Stimulated activated CD4-positive, alpha-beta T cell treated with anti-CD3 and anti-CD28 coated beads, Interleukin-1b, Interleukin-23, amount 100 ng/mL, for 1 hour (primary cell): ENCODE measurements at places on chromosomes 3 and 15.

GRCh38 chr3:131778526-131778925 lies 256.3 kb downstream of the CPNE4 start:
- no peak for DNase-seq

DNA sequence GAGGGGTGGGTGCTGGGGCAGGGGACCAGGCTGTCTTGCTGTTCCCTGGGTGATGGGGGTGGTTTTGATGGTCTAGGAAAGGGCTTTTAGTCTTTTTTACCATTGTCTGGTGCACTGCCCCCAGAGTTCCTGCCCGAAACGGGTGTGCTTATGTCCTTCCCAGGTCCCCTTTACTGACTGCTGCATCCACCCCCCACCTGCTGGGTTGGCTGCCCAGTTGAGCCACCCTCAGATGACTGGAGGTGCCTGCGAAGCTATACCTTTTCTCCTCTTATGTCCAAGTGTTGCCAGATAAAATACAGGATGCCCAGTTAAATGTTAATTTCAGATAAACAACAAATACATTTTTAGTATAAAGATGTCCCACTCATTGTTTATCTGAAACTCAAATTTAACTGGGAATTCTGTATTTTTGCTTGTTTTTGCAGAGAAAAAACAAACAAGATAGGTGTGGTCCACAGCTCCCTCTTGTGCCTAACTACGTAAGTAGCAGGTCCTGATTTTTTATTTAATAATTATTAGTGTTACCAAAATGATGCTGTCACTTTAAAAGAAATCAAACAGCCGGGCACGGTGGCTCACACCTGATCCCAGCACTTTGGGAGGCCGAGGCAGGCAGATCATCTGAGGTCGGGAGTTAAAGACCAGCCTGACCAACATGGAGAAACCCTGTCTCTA lies 6.1 kb upstream of the RPP14 start:
- DNase-seq, result no peak

DNA sequence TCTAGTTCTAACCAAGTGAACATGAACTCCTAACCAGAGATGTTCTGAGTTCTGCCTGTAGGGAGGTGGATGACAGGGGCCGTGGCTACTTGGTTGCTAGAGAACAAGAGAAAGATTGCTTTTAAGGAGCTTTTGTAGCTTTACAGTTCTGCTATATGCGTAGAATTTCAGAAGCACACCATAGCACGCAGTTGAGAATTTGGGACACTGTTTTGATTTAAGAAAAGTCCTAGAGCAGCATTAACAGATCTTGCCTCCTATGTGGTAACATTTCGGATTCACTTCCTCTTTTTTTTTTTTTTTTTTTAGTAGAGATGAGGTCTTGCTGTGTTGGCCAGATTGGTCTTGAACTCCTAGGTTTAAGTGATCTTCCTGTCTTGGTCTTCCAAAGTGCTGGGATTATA lies 181.7 kb downstream of the TCF12 start:
- DNase-seq, result no peak

- DNase-seq, result no peak
Observed at GRCh38 chr3:135093121-135093520, 298.1 kb downstream of the EPHB1 start.

GRCh38 chr3:131658115-131658514 lies 155.3 kb upstream of the MRPL3 start:
- no peak for DNase-seq

GRCh38 chr15:87653646-87654045 lies 602.9 kb downstream of the NTRK3 start:
- DNase-seq, result no peak

DNA sequence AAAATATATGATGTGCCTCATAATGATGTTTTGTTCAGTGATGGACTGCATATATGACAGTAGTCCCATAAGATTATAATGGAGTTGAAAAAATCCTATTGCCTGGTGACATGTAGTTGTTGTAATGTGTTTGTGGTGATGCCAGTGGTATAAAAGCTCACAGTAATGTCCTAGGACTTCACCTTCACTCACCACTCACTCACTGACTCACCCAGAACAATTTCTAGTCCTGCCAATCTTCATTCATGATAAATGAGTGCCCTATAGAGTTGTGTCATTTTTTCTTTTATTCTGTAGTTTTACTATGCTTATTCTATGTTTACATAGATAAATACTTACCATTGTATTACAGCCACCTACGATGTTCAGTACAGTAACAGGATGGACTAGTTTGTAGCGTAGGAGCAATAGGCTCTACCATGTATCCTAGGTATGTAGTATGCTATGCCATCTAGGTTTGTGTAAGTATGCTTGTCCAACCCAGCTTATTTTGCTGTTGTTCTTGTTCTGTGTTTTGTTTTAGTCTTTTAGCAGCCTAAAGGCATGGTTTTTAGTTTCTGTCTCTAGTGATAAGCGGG lies 88.5 kb upstream of the LRRFIP2 start:
- DNase-seq, result no peak

DNA sequence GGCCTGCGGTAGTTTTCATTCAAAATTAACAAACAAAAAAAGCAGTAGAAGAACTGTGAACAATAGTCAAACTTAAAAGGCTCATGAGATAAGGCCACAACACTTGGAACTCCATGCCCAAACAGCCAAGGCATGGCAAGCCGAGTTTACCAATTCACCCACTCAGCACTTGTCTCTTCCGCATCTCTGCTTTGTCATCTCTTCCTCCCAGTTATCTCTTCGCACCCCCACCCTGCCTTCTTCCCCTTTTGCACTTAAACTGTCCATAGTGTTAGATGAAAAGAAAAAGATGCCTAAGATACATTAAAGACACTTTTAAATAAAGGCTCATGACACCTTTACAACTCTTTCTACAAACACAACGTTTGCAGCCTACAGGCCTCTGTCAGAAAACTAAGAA lies 11.1 kb downstream of the TLE3 start:
- DNase-seq, result no peak
